Lung (tissue), 17 donors: ENCODE measurements at places on chromosomes 3 and 15. TPM values are rescaled to one million over a fixed set of nuclear protein-coding genes. Genes with fewer than 3 reads are reported as not detected.

DGKG gene
- 13.7 TPM for total RNA-seq

DNA sequence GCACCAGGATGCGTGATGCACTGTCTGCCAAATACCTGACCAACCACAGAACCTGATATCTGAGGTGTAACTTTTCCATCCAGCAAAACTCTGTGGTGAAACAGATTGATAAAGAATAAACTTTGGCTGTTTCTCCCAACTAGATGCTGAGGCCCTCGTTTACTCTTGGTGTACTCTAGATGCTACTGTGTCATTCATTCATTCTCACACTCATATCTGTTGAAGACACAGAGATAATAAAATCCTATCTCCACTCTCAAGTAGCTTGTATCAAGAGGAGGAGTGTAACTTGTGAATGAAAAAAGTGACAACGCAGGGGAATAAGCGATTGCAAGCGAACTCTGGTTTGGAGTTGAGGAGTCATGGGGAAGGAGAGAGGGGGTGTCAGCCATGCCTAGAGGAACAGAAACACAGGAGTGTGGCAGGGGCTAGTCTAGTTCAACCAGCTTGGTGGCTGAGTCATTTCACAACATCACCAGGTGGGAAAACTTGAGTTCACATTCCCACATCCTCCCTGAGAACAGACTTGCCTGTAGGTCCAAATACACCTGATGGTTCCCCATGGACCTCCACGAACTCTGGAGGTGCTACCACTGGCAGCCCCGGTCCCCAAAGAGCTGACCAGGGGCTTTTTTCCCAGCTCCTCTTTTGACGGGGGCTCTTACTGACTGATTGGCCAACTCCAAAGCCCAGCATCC lies 73.3 kb upstream of the SNRK start:
- DNase-seq = no peak

KNG1 gene
- 0.23 TPM for total RNA-seq

DNA sequence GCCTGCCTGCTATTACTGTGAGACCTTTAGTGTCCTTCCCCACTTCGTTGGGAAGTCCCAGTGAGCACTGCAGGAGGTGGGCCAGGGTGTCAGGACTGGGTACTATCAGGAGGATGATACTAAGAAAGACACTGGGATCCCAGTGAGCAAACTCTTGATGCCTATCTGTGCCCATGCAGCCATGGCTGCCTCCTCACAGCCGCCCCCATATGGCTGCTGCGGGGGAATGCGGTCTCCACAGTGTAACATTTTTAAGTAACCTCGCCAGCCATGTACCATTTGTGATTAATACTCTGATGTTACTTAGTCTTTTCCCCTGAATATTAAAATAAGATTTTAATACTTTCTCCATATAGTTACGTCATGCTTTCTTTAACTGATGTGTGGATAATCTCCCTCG lies 312.2 kb downstream of the RYR3 start:
- no peak for DNase-seq

DNA sequence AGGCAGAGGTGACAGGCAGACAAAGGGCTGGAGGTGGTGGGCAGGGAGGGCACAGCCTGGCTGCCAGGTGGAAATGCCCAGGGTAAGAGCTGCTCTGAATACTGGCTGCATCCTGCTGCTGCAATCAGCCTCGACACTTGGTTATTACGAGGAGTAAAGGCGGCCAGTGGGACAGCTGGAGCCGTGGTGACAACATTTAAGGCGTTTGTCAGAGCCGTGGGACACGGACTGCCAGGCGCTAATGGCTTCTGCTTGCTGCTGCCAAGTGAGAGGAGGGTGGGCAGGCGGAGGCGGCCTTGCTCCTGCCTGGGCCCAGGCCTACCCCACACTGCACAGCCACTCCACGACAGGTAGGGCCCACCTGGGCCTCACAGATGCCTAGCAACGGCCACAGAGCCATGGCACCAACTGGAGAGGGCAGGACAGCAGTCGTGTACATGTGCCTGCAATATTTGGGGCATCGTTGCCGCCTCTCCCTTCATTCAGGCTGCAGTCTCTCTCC lies 49.2 kb upstream of the TMEM115 start:
- DNase-seq = no peak

- DNase-seq = no peak
Measured at GRCh38 chr3:103055021-103055520, 620.3 kb downstream of the ZPLD1 start.

MAPKBP1 gene
- total RNA-seq = 25.7 TPM

ITGA11 gene
- total RNA-seq = 1.7 TPM

DNA sequence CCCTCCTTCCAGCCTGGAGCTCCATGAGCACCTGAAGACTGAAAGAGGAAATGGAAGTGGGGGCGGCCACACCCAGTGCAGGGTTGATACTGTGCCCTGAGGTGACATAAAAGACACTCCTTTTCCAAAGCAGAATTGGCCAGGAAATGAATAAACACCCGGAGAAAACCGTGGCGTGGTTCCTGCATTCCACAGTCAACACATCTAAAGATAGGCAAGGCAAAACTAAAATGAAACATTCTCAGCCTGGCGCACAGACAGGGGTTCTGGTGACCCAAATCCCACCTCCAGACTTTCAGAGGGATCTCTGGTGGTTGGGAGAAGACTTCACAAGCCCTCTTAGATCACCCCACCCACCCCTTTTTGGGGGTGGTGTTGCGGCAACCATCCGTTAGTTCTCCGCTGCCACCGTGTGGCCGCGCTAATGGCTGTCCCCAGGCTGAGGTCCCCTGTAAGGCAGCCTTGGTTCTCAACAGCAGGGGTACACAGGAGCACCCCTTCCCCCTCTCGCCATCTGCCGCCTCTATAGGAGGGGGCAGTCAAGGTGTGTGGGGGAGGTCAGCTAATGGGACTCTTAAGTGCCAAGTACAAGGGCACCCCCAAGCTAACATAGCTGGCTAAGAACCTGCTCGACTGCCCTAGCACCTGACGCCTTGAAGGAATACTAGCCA lies 2.5 kb upstream of the MST1R start:
- peak; percentile 69 for DNase-seq
